ENCODE measurements at places on chromosomes 1 and 21.
A peak's percentile ranks its signal among the peaks of the same experiment; 100 is the strongest.

- H3K27me3 ChIP-seq: no peaks in the 10 kb centered on the region
- no peaks in the 10 kb centered on the region for H3K4me1 ChIP-seq
- H3K4me3 ChIP-seq: no peak overlapping the region
- DNase-seq: no peak
- H3K36me3 ChIP-seq: no peaks in the 10 kb centered on the region
These were observed 141.9 kb upstream of the LRRC7 start for GRCh38 chr1:69425871-69426270.

DNA sequence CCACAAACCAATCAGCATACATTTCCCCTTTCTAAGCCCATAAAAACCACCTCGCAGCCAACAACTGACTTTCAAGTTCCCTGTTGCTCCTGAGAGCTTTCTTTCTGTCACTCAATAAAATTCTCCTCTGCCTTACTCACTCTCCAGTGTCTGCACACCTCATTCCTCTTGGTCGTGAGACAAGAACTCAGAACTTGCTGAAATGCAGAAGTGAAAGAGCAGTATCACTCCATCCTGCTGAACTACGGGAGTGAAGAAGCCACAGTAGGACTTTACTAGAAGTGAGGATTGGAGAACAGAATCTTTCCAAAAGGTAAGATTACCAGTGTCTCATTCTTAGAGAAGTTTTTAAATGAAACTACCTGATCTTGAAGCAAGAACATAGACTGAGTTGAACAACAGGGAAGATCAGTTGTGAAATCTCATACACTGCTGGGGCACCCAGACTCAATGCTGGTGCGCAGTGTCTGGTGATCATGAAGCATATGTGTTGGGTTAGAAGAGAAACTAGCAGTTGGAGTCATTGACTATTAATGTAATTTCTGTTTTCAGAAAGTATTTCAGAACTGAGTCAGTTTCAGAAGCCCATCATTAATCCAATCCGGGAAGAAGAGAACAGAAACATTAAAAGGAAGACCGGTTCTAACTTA lies 726.9 kb upstream of the TMPRSS15 start:
- no peaks in the 10 kb centered on the region for H3K36me3 ChIP-seq
- DNase-seq: no peak
- no peak overlapping the region for H3K27ac ChIP-seq
- no peak overlapping the region for H3K4me3 ChIP-seq
- H3K4me1 ChIP-seq: no peaks in the 10 kb centered on the region
- H3K27me3 ChIP-seq: no peaks in the 10 kb centered on the region

DNA sequence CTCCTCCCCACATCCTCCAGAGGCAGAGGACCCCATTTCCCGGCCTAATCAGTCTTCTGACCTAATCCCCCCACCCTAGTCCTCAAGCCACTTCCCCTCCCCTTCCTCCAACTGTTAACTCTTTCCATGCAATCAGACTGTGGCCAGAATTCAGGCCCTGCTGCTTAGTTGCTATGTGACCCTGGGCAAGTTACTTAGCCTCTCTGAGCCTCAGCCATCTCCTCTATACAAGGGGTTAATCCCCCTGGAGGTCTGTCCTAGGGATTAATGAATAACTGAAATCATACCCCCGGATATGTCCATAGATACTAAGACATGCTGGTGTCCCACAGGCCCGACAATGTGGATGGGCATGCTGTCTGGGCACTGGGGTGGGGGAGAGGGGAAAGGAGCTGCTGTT lies 18.3 kb downstream of the AHDC1 start:
- no peaks in the 10 kb centered on the region for H3K27me3 ChIP-seq
- H3K4me1 ChIP-seq: no peaks in the 10 kb centered on the region
- no peaks in the 10 kb centered on the region for H3K36me3 ChIP-seq
- H3K27ac ChIP-seq: no peak overlapping the region

DNA sequence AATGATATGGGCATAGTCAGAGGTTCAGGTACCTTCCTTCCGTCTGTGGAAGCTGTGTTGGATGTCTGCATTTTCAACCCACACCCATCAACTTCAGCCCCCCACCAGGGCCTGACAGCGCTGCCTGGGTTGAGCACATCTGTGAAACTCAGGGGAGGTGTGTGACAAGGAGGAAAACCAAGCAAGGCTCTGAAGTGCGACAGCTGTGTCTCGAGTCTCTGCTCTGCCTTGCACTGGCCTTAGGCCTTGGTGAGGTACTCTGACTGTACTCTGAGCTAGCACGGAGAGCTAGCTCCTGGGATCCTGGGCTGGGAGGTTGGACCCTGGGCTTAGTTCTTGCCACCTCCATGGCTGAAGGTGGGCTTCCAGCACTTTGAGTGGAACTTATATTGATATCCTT lies 9.1 kb downstream of the VANGL2 start:
- no peak overlapping the region for H3K4me3 ChIP-seq
- no peaks in the 10 kb centered on the region for H3K4me1 ChIP-seq
- DNase-seq: no peak
- no peak overlapping the region for H3K27ac ChIP-seq
- H3K27me3 ChIP-seq: no peaks in the 10 kb centered on the region

DNA sequence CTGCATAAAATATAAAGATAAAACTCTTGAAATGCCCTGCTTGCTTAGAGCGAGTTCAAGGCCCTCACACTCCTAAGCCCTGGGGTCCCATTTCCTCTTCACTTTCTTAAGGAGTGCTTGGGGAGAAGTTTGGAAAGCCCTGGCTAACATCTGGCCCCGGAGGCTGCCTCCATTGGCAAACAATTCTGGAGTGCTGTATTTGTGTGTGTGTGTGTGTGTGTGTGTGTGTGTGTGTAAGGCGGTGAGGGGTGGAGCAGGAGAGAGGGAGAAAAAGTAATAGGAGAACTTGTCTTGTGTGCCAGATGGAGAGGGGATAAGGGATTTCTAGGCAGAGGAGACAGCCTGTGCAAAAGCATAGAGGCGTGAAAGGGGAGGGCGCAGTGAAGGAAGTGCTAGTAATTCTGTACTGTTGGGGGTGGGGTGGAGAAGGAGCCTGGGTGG lies 578 bp upstream of the TRIM62 start:
- no peak for DNase-seq
- peak overlapping the region; percentile 79 for H3K4me3 ChIP-seq
- H3K27me3 ChIP-seq: peaks cover 17% of the 10 kb centered on the region
- no peaks in the 10 kb centered on the region for H3K36me3 ChIP-seq
- H3K4me1 ChIP-seq: peaks cover 19% of the 10 kb centered on the region

DNA sequence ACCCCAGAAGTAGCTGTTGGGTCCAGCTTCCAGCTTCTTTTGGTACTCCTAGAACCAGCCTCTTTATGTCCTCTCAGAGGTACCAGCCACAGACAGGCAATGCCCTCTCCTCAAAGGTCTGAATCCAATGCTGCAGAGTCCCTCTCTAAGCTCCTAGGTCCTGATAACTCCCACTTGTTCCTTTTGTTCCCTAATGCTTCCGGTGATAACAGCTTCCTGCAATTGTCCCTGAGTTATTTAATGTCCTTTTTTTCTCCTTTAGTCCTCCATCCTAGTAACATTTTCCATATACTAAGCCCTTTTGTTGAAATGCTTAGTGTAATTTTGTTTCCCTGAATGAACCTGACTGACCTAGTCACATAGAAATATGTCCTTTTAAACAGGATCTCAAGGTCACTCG lies 201.7 kb upstream of the BEND5 start:
- DNase-seq: no peak
- H3K4me3 ChIP-seq: no peak overlapping the region
- no peaks in the 10 kb centered on the region for H3K4me1 ChIP-seq

DNA sequence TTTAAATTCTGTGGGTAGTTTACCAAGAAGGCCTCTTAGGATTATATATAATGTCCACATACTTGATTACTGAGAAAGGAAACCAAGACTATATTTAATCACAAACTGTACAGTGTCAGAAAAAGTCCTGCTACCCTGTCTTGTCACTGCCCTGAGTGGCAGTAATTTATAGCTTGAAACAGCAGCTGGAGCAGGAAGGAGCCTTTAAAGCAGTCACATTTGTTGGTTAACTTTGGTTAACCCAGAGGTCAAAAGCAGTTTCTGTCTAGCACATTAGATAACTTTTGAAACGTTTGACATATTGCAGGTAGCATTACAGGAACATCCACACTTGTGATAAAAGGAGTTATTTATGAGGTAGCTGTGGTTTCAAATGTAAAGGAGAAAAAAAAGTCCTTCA lies 161.7 kb downstream of the ROR1 start:
- H3K4me3 ChIP-seq: no peak overlapping the region
- no peak for DNase-seq
- H3K27me3 ChIP-seq: peaks cover 2% of the 10 kb centered on the region
- no peaks in the 10 kb centered on the region for H3K4me1 ChIP-seq
- H3K27ac ChIP-seq: no peak overlapping the region

DNA sequence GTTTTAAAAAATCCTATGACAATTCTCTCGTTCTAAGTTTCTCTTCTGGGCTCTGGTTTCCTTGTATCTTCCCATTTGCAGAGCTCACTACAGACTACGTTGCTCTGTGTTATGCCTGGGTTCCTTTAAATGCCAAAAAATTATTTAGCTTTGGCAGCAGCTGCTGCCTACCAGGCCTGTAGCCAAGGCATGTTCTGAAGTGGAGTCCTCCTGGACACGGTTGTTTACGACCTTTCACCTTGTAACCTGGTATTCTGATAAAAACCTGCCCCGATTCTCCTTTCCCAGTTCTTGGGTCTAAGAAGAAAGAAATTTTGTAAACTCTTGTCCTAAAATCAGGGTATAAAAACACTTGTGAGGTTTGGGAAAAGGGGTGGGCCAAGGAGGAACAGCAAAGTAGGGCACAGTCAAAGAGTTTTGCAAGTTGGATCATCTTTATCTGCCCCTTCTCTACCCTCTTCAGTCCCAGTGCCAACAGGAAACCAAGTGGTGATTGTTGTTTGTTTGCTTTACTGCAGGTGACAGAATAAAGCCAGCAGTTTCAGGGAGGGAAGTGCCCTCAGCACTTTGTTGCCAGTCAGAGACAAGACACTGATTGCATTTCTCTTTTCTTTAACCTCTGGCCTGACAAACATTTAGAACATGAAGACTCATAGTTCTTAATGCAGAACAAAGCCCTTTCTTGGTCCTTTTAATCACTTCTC lies 3.1 kb upstream of the TXNIP start:
- H3K4me1 ChIP-seq: peaks cover 60% of the 10 kb centered on the region
- H3K27me3 ChIP-seq: no peaks in the 10 kb centered on the region

- no peak overlapping the region for H3K27ac ChIP-seq
- H3K4me3 ChIP-seq: no peak overlapping the region
- peak; percentile 12 for DNase-seq
- H3K4me1 ChIP-seq: no peaks in the 10 kb centered on the region
- H3K36me3 ChIP-seq: no peaks in the 10 kb centered on the region
- H3K27me3 ChIP-seq: no peaks in the 10 kb centered on the region
These were observed 631.8 kb downstream of the AJAP1 start for GRCh38 chr1:5286244-5286643.

- no peak overlapping the region for H3K27ac ChIP-seq
- H3K4me3 ChIP-seq: no peak overlapping the region
- H3K27me3 ChIP-seq: no peaks in the 10 kb centered on the region
- H3K4me1 ChIP-seq: no peaks in the 10 kb centered on the region
- DNase-seq: no peak
These were observed 45.7 kb downstream of the TCEANC2 start for GRCh38 chr1:54099061-54099610.
